ENCODE measurements at places on chromosomes 13 and 19. TPM values are rescaled to one million over a fixed set of nuclear protein-coding genes. Genes with fewer than 3 reads are reported as not detected.

HSPH1 gene
- total RNA-seq, result 120 TPM

TMEM255B gene
- total RNA-seq, result 1.4 TPM

TEX29 gene
- total RNA-seq, result not detected

SMAD9 gene
- total RNA-seq, result 16.6 TPM

CD70 gene
- not detected for total RNA-seq

CYP4F2 gene
- total RNA-seq, result not detected

TYROBP gene
- total RNA-seq, result 5.5 TPM

MYPOP gene
- 1.4 TPM for total RNA-seq

TRAPPC5 gene
- total RNA-seq, result 16.1 TPM

ATP4A gene
- not detected for total RNA-seq

ITGBL1 gene
- total RNA-seq, result 1.4 TPM

ECSIT gene
- 49.6 TPM for total RNA-seq

ZNF724 gene
- total RNA-seq, result 20.5 TPM

ZIK1 gene
- total RNA-seq, result 24.2 TPM

DCT gene
- 0.92 TPM for total RNA-seq

S1PR5 gene
- total RNA-seq, result not detected

All from diencephalon (tissue), 1 donor.